ENCODE measurements at places on chromosomes 6 and 20.

- no peak for DNase-seq
These were observed 1567.8 kb upstream of the DEFB115 start for GRCh38 chr20:29689411-29690225.

DNA sequence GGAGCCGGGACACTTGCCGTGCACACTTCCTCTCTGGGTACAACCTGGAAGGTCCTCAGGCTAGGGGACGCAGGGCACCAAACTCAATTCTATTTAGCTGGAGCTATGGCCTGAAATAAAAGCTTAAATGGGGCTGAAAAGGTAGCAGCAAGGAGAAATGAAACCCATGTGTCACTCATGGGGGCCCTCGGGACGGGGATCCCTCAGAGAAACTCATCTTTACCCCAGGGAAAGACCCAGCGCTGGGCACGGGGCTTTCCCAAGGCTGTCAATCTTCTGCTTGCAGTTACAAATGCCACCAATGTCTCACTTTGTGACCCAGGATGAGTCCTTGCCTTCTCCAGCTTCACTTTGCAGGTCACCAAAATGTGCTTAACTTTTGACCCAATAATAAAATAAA is 16.5 kb downstream of the SNAI1 start:
- no peak for DNase-seq

DNA sequence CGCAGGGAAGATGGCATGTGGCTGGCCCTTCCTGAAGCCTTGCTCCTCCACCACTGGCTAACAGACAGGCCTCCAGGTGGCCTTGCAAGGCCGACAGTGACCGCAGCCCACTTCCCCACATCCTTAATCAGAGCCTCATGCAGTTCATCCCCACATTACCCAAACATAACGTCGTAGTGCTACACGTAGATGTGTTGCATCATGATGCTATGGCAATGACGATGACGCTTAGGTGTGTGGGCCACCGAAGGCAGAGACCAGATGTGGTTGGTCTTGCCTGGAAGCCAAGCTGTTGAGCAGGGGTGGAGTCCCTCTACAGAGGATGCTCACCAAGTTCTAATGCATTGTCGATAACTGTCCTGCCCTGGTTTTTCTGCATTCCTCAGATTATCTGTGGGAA is 5.6 kb downstream of the CD93 start:
- no peak for DNase-seq

DNA sequence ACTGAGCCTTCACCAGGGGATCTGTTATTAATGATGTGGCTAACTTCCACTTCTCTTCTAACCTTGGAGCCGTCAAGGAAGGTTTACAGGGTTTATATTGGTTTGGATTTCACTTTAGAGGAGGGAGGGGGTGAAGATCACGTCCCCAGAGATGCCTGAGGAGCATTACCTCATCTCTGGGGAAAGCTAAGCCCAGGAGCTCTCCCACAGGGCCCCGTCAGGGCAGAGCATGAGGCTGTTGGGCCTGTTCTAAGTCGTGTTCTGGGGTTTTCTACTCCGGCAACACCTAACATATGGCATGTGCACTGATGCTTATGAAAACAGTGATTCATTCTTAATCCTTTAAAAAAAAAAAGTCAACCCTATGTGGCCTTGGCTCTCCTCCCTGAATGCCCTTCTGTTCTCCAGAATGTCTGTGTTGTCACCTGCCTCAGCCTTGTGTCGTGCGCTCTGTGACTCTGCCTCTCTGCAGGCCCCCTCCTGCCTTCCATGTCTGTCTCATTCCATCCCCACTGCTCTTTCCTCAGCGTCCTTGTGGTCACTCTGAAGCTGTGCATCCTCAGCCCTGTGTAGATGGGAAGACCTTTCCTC is 97.4 kb upstream of the JARID2 start:
- no peak for DNase-seq

- DNase-seq: no peak
These were observed 35.4 kb downstream of the SLC16A10 start for GRCh38 chr6:111122458-111123286.

DNA sequence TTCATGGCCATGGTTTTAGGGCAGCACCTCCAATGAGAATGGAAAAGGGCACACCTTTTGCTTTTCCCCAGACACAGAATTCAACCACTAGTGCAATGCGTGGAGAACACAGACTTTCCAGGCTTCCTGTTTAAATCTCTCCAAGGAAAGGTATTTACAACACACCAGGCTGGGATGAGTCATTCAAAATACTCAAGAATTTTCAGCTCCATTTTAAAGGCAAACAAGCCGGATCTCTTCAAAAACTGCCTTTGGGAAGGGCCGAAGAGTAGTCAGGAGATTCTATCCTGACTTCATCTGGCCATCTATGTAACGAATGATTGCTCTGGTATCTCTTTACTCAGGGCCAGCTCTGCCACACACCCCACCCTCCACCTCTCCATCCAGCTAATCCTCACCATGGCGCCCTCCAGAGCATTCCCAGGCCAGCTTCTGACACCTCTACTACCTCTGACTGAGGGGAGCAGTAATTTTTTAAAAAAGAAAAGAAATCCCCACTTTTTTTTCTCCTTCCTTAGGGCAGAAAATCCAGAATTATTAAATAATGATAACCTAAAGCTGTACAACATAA is 254.6 kb downstream of the LY86 start:
- no peak for DNase-seq

GRCh38 chr6:13195803-13196202 is 132.5 kb downstream of the TBC1D7 start:
- no peak for DNase-seq

DNA sequence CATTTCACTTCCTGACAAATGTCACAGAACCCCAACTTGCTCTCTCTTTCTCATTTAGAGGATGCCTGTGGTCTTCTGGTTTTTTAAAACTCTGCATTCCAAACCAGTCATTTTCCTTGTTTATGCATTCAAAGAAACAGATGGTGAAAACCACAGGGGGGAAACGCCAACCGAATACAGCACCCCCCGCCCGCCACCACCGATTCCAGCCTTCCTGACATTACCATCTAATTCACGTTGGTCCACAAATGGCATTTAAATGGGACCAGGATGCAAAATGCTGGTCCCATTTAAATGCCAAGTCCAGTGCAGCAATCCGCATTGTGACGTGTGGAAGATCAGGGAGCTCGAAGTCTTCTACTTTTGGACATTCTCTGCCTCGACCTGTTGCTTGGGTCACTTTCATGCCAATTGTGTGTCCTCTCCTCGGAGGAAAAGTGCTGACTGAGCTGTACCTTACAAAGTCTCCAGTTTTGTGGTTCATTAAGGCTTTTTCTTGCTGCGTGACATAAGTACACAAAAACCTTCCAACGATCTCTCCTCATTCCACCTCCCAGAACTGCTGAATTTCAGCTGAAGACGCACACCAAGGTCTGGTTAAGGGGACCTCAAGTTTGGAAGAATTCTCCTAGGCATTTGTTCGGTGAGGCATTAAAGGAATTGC is 35.8 kb downstream of the NEDD9 start:
- no peak for DNase-seq

DNA sequence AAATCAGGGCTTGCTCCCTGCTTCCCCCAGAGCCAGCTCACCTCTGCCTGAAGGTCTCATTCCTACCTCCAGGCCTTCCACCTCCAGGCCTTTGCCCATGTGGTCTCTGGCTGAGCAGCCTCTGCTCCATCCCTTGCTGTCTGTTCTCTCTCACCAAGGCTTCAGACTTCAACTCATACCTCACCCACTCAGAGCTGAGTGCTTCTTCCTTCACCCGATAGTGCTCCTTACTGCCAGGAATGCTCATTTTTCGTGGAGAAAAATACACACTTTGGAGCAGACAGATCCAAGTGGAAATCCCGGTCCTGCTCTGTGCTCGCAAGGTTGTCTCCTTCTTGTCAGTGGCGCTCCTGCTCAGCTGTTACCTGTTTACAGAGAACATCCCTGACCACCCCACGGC is 7.0 kb upstream of the CDH22 start:
- DNase-seq: no peak

GRCh38 chr6:33927616-33928015 is 123.8 kb upstream of the MLN start:
- DNase-seq: no peak

DNA sequence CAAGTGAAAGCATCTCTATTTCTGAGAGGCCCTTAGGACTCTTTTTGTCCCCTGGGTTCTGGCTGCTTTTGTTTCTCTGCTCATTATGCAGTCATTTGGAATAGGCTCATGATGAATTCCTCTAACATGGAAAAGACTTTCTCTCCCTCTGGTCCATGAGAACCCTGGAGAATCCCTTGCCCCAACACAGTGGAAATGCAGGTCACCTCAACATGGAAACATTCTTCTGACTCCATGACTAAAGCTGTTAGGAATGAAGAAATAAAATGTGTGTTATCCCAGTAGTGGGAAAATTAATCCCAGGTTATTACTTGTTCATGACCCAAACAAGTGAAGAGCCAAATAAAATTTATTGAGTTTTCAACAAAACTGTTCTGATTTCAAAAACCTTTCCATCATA is 458.6 kb downstream of the EPM2A start:
- no peak for DNase-seq

- DNase-seq: no peak
These were observed 12.4 kb upstream of the SIRPB1 start for GRCh38 chr20:1632178-1632577.

DNA sequence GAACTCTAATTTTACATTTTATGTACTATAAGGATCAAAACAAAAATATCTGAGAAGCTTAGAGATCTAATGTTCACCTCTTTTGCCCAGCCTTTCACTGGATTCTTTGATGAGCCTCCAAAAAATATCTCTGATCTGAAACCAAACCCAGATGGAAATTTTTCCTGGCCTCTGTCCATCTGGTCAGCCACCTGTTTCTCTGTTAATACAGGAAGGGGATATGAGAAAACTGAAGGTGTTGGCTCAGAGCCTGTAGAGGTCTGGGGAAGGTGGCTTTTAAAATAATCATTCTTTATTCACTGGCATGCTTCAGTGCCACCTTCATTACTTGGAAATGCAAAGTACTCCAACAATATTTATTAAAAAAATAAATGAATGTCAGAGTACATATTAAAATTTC is 8.5 kb upstream of the MCM3 start:
- DNase-seq: no peak

DNA sequence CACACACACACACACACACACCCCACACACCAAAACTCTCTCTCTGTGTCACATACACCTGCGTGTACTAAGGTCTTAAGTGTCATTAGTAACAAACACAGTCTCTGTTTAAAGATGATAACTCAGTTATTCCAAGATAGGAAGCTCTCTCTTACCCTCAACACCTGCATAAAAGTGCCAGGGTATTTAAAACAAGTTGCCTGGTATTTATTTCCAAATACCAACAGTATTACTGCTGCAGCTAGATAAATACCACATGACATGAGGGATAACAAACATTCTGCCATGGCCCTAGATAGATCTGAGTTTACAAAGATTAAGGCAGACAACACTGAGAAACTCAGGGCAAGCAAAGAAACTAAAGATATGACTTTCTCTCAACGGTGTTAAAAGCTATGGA is 118.5 kb downstream of the SIM1 start:
- no peak for DNase-seq

DNA sequence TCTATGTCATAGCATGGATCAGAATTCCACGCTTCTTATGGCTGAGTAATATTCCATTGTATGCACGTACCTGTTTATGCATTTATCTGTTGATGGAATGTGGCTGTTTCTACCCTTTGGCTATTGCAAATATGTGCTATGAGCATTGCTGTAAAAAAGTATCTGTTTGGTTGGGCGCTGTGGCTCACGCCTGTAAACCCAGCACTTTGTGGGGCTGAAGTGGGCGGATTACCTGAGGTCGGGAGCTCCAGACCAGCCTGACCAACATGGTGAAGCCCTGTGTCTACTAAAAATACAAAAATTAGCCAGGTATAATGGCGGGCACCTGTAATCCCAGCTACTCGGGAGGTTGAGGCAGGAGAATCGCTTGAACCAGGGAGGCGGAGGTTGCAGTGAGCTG is 182.4 kb downstream of the BCAS1 start:
- no peak for DNase-seq

GRCh38 chr6:147017153-147017552 is 187.1 kb upstream of the STXBP5 start:
- no peak for DNase-seq

DNA sequence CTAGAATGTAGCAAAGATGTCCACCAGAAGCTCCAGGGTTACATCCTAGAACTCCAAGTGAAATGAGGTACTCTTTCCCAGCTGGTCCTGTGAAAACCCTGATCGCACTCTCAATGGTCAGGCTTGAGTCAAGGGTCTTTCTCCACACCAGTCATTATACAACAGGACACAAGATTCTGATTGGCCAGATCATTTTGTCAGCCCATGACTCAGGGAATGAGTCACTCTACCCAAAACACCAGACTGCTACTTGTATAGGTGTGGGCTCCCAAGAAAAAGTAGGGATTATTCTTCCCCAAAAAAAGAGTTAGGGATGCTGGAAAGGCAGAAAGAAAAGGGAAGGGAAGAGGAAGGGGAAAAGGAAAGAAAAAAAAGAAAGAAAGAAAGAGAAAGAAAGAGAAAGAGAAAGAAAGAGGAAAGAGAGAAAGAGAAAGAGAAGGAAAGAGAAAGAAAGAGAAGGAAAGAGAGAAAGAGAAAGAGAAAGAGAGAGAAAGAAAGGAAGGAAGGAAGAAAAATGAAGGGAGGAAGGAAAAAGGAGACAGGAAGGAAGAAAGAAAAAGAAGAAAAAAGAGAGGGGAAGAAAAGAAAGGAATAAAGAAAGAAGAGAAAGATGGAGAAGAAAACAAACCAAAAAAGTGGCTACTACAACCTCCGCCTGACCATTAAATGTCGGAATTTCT is 30.5 kb downstream of the ANKEF1 start:
- DNase-seq: no peak

- no peak for DNase-seq
These were observed 35.9 kb upstream of the STX16 start for GRCh38 chr20:58614984-58615760.

GRCh38 chr6:158161566-158162254 is 6.4 kb downstream of the SERAC1 start:
- no peak for DNase-seq

- no peak for DNase-seq
These were observed 2.6 kb upstream of the PACSIN1 start for GRCh38 chr6:34463299-34463698.

Data from CD8-positive, alpha-beta memory T cell (primary cell).